ENCODE measurements at places on chromosomes 7 and 10.
A peak's percentile ranks its signal among the peaks of the same experiment; 100 is the strongest.

- no peak for DNase-seq
Observed at GRCh38 chr7:25012254-25012653, 32.3 kb upstream of the OSBPL3 start.

DNA sequence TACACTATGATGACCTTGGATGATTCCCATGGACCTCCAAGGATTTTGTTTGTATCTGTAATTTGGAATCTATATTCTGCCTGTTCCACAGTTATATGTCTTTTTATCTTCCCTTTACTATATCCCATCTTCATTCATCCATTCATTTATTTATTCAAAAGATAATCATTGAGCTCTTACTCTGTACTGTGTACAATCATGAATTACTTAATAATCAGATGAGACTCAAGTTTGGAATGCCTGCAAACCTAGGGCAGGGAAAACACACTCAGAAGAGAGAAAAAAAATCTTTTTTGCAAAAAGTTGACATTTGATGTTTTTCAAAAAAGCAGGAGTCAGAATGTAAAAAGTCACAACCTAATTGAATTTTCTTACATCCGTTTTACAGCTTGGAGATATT is 170.2 kb upstream of the GNAI1 start:
- no peak for DNase-seq

DNA sequence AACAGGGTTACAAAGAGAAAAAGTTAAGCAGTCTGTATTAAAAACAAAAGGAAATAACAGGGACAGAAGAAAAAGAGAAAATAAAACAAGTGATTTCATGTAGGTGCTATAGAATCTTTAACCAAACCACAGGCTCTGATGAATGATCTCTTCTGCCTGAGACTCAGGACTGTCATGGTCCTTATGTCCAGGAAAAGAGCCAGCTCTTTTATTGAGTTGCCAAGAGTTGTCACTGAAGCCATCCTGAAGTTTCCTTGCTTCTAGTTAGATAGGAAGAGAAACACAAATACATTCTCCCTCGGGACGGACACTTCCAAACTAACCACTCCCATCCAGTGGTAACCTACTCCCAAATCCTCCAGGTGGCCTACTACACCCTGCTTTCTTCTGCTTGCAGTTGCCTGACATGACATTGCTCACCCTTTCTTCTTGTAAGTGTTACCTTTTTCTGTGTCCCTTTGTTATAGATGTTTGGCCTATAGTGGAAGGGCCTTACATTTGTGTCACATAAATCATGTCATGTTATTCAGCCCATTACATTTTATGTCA is 346.7 kb downstream of the NRG3 start:
- DNase-seq = no peak

DNA sequence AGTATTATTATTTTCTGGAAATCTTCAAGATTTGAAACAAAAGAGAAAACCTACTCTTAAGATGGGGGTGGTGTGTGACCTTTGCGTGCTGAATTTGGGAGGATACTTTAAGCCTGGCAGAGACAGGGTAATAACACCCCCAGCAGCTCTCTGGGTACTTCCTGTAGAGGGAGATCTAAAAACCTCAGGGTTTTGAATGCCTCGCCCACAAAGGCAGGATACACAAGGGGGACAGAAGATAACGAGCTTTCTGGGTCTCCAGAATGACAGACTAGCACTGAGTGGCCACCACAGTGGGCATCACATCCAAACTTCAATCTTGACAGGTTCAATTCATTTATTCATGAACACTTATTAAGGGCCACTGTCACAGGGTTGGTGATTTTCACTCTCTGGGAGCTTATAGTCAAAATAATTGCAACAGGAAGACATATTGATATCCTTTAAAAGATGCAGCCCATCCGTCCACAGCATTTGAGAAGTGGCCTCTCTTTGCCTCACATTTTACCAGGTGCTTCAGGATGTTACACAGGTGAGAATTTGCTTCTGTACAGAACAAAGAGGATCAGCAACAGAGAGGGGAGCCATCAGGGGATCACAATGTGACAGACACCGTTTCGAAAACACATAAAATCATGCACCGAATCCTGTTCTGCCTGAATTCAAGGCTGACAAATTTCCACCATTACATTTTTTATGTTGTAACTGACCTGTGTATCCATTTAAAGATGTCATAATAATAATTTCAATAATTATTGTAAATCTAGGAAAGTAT is 14.3 kb downstream of the CPA1 start:
- peak; percentile 48 for DNase-seq

DNA sequence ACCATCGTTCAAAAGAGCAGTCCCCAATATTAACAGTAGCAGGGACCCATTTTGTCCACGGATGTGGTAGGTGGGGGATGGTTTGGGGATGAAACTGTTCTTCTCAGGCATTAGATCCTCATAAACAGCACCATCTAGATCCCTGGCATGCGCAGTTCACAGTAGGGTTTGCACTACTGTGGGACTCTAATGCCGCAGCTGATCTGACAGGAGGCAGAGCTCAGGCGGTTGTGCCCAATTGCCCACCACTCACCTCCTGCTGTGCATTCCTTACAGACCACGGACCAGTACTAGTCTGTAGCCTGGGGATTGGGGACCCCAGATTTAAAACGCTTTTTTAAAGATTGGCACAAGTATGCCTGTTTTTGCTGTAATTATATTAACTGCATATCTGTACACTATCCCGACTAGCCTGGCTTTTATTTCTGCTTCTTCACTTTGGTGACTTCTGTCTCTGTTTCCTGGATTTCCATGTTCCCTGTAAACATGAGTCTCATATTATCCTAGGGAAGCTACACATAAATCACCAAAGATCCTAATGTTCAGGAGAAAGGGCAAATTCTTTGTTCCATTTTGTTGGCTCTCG is 163.3 kb upstream of the AKR1E2 start:
- no peak for DNase-seq

- DNase-seq = no peak
Observed at GRCh38 chr7:40401406-40401805, 266.6 kb downstream of the SUGCT start.

GRCh38 chr7:64849924-64850499 is 53.1 kb upstream of the ZNF273 start:
- no peak for DNase-seq

DNA sequence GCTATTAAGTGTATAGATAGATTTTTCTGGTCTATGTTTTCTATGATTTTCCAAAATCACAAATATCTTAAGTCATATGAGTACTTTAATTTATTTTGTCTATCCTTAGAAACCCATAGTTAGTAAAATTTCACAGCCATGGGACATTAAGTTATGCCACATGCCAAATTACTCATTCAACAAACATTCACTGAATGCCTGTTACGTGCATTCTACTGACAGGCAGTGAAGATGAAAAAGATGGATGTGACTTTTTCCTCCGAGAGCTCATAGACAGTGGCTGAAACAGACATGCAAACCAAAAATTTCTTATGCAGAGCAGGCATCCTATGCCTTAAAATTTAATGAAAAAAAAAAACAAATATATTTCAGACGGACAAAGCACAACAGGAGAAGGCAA is 84.9 kb downstream of the CHRM2 start:
- no peak for DNase-seq

DNA sequence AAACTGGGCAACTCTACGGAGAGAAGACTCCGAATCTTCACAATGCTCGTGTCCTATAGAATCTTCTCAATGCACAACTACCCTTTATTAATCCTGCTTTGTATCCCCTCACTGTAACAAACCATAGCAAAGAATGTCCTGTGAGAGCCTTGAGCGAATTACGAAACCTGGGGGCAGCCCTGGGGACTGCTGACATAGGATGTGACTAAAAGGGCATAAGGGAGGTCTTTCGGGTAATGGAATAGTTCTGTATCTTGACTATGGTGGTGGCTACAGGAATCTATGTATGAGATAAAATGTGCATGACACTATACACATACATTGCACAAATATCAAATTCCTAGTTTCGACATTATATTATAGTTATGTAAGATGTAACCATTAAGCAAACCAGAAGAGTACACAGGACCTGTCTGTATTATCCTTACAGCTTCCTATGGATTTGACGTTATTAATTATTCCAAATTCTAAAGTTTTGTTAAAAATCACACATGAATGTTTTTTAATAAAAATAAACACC is 162.5 kb upstream of the KCTD7 start:
- no peak for DNase-seq

DNA sequence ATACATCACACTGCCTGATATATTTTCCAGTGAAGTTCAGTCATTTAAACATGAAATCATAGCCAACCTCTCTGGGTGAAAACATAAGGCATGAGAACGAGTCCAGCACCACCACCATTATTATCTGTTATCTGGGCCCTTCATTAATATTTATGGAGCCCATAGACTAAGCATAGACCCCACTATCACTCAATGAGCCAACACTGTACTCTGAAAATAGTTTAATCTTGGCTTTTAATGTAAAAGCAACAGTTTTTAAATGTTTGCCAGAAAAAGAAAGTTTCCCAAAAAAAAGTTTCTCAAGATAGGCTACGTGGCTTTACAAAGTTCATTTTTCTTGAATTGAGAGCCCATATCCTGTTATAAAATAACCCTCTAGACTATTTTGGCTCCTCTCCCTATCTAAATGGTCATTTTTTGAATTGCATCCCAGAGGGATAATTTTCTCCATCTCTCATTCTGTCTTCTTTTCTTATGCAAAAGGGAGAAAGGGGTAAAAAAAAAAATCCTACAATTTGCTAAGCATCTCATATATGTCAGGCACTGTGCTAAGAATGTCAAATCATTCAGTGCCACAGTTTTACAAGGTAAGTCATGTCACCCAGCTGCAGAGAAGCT is 66.1 kb downstream of the FZD1 start:
- no peak for DNase-seq

GRCh38 chr10:15588151-15588550 is 131.6 kb downstream of the ITGA8 start:
- no peak for DNase-seq

Data from GM12865 (cell line).